ENCODE measurements at places on chromosomes 13 and 19.

DNA sequence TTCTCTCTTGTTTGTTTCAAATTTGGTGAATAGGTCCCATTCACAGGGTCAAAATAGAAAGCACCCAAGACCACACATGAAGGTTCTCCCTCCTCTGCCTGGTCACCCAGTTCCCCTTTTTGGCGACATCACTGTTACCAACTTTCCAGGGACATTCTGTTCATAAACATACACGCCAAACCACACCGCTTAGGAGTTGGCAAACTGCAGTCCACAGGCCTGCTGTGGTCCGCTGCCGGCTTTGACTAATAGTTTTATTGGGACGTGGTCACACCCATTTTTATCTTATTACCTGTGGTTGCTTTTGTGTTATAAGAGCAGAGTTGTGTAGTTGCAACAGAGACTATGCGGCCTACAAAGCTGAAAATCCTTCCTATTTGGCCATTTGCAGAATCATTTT, 24.2 kb downstream of the UHRF1 start:
- DNase-seq: peak; percentile 23

DNA sequence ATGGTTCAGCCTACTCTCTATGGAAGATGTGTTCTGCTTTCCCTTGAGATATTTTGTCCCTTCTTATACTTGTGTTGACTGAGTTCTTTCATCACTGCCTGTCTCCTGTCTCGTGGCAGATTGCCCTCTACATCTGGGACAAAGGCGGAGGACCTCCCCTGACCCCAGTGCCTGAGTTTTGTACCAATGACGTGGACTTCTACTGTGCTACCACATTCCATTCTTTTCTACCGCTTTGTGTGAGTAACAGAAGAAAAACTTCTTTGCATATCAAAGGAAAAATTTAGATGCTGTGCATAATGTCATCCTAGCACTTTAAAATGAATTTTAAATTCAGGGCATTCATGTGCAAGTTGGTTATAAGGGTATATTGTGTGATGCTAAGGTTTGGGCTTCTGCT, 74.6 kb downstream of the B3GLCT start:
- DNase-seq: no peak

GRCh38 chr19:51469162-51469561, 9.2 kb upstream of the CEACAM18 start:
- DNase-seq: no peak

- no peak for DNase-seq
Measured at GRCh38 chr19:34305221-34306083, 51.1 kb downstream of the GARRE1 start.

DNA sequence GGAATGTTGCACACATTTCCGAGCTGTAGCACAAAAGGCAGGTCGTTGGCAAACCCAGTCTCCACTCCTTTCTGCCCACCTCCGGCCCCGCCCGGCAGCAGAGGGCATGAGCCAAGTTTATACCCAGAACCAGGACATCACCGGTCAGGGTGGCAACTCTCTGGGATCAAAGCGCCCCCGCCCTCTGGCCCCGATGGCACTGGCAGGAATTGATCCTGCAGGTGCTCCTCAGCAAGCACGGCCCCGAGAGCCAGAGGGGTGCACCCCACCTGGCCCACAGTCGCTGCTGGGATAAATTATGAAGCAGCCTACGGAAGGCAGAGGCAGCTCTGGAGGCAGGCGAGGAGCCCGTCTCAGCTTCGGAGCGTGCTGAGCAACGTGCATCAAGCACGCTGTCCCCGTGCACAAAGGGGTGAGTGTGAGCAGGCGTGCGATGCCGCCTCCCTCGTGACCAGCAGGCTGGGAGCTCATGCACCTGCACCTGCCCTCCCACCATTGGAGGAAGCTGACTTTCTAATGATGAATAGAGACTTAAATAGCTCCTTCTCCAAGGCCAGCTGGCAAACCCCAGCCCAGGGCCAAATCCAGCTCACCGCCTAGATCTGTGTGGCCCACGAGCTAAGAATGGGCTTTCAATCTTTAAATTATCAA, 25.7 kb downstream of the SHC2 start:
- DNase-seq: no peak

DNA sequence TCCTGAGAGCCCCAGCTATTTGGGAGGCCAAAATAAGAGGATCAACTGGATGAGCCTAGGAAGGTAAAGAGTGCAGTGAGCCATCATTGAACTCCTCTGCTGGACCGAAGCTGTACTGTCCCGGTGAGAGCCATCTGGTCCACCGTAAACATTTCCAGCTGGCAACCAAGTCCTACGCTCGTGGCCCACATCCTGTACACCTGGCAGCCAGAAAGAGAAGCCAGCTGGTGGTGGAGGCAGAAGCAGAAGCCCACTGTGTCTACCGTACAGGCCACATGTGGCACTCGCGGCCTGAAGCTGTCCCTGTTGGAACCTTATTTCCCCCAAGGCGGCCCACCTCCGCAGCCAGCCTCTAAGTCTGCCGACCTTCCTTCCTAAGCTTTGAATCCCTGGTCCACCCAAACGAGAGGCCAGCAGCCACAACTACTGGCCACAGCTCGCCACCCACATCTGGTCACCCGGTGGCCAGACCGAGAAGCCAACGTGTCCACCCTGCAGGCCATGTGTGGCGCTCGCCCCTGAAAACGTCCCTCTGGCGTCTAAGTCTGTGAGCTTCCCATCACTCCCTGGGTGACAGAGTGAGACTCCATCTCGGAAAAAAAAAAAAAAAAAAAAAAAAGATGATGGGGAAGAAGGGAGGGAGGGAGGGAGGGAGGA, 14.2 kb upstream of the ZNF91 start:
- no peak for DNase-seq

GRCh38 chr19:53988981-53989380, 2.5 kb upstream of the CACNG6 start:
- no peak for DNase-seq

DNA sequence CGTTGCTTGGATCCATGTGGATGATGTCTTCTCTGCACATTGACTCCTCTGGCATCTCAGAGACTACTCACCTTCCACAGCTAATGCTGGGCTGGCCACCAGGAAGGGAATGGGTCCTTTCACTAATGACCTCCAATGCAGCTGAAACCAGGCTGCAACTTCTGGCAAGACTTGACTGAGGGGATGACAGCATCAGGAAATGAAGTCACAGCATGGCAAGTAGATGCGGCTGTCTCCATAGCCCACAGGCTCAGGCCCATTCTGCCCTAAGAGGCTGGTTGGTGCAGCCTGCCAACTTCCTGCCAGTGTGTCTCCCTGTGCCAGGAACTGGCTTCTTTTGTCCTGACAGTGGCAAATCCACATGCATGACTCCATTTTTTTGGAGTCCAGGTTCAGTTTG, 467.3 kb downstream of the TSHZ3 start:
- no peak for DNase-seq

GRCh38 chr13:59829690-59830089, 334.0 kb downstream of the DIAPH3 start:
- DNase-seq: no peak

DNA sequence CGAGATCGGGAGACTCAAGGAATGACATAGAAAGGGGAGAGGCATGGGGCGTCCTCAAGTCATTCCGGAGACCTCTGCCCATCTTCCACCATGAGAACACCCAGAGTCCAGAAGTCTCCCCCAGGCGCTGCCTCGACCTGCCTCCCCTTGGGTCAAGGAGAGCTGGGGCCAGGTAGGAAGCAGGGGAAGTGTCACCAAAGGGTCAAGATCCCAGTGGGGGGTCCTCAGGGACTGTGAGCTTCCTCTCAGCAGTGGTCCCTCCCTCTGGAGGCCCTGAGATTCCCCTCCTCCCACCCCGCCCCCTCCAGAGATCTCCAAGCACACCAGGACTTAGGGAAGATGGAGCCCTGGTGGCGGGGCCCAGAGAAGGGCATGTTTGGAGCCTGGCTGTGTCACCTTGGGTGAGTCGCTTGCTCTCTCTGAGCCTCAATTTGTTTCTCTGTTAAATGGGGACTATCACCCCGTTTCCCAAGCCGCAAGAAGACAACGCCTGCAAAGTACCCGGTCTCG, 919 bp downstream of the DACT3 start:
- DNase-seq: no peak

- no peak for DNase-seq
Measured at GRCh38 chr19:35347171-35347929, at the start of gene FFAR1. FFAR1 (plus strand) TSS chr19:35347902; CDS start chr19:35351552, 3,650 bp downstream.

- DNase-seq: no peak
Measured at GRCh38 chr19:11481534-11482383, 913 bp upstream of the ELAVL3 start.

DNA sequence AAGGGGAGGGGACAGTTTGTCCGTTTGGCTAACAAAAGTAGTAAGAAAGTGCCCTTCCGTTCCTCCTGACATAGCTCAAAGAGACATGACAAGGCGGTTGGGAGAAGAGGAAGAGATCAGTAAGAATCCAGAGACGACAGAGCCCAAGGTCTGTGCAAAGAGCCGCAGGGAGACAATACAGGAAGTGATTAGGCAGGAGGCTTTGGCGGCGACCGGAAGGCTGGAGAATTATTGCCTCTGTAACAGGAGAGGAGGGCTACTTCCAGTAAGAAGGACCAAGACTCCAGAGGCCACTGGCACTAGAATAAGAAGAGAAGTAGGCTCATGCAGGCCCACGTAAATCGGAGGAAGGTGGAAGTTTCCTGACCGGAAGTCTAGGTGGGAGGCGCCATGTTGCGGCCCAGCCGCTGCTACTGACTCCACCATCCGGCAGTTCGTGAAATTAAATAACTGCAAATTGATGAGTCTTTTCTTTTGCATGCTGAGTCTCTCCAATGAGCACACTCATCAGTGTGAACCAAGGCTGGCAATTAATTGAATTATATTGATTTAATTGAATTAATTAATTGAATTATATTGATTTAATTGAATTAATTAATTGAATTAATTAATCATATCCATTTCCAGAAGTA, 9.9 kb downstream of the RFX2 start:
- no peak for DNase-seq

- DNase-seq: peak; percentile 46
Measured at GRCh38 chr13:24271601-24272451, 37.6 kb upstream of the C1QTNF9 start.

DNA sequence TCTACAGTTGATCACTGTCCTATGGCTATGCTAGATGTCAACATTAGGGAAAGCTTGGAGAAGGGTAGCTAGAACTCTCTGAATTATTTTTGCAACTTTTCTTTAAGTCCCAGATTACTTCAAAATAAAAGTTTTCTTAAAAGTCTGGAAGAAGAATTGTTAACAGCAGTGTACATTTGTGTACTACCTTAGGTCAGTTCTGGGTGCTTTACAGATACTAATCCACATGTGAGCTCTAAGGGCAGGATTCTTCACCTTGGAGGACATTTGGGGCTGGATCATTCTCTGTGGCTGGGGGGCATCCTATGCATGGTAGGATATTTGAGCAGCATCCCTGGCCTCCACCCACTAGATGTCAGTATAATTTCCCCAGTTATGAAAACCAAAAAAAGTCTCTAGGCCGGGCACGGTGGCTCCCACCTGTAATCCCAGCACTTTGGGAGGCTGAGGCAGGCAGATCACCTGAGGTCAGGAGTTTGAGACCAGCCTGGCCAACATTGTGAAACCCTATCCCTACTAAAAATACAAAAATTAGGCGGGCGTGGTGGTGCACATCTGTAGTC, 2.8 kb downstream of the BRME1 start:
- peak; percentile 21 for DNase-seq

DNA sequence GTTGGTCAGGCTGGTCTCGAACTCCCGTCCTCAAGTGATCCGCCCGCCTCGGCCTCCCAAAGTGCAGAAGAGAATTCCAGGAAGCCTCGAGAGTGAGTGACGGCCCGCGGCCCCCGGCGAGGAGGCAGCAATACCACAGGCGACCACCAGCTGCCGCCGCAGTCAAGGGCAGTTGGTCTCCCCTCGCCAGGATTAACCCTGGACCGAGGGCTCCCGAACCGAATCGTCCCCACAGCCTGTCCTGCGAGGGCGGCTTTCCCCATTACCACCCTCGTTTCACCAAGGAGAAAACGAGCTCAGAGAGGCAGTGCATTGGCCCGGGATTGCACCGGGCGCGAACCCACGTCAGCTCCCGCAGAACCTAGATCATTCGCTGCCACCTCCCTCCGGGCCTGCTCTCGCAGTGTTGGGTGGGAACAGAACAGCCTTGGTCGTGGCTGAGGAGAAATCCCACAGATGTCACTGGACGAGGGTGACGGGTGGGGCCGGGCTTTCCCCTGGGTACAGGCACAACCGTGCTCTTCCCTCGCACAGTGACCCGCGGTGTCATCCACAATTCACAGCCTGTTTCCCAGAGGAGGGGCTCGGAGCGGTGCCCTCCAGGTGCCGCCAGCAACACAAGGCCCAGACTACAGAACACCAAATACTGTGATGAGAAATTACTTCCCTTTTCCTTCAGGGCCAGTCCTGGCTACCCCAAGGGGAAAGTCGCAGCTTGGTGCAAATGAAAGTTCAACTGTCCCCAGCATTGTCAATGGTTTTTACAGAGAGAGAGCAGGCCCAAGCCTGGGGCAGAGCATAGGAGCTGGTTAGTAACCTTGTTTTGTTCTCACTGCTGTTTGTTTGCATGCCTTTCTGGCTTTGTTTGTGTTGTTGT, 24.8 kb downstream of the C2CD4C start:
- no peak for DNase-seq

DNA sequence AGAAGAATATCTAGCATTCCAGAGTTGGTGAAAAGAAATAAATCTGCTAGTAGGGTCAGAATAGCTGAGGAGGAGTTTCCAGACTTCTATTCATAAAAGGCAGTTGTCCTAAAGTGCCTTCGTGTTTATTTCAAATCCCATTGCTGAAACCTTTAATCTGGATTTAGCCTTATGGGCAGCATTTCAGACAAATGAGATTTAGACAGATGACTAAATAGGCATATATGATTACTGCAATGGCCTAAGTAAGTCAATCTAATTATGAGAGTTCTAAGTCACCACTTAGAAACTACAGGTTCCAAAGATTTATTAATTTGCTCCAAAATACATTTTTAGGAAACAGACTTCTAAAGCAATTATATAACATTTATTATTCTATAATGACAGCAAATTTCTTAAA, 368.7 kb downstream of the LIG4 start:
- no peak for DNase-seq

GRCh38 chr19:3383121-3383722, 16.8 kb downstream of the NFIC start:
- no peak for DNase-seq

DNA sequence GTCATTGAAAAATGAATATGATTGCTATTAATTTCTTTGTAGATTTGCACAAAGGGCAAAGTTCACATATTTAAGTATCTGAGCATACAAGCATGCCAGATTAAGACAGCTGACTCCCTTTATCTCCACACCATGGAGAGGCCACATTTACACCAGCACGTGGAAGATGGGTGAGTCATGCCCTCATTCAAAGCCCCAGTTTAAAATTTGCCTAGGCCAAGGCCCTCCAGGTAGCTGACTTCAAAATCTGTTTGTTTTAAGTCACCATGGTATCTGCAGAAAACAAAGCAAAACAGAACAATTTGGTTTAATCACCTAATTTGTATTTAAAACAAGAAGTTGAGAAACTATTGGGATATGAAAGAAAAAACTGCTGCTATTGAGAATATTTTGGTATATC, 109.2 kb downstream of the ESD start:
- DNase-seq: peak; percentile 65

GRCh38 chr13:109157275-109157674, 527.9 kb downstream of the MYO16 start:
- DNase-seq: no peak
